ENCODE measurements at places on chromosomes 7 and 10. TPM values are rescaled to one million over a fixed set of nuclear protein-coding genes. Genes with fewer than 3 reads are reported as not detected.

DNA sequence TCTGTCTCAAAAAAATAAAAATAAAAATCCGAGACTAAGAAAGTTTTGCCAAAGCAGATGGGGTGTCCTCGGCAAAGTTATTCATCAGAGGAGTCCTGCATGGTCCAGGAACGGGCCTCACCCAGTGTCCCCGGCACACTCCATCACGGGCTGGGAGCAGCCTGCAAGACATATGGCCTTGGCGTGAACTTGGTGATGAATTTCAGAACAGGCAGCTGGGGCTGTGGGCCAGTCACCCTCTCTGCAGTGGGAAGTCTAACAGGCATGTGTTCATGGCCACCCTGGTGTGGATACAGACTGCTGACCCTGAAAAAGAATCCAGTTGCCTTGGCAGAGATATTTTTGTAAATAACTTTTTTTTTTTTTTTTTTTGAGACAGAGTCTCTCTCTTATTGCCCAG lies 34.7 kb downstream of the NPTX2 start:
- DNase-seq: no peak

The OR2A14 gene
- total RNA-seq: not detected

The SFMBT2 gene
- total RNA-seq: 18.3 TPM

The SFTPA1 gene
- not detected for total RNA-seq

The ICA1 gene
- 15.5 TPM for total RNA-seq

DNA sequence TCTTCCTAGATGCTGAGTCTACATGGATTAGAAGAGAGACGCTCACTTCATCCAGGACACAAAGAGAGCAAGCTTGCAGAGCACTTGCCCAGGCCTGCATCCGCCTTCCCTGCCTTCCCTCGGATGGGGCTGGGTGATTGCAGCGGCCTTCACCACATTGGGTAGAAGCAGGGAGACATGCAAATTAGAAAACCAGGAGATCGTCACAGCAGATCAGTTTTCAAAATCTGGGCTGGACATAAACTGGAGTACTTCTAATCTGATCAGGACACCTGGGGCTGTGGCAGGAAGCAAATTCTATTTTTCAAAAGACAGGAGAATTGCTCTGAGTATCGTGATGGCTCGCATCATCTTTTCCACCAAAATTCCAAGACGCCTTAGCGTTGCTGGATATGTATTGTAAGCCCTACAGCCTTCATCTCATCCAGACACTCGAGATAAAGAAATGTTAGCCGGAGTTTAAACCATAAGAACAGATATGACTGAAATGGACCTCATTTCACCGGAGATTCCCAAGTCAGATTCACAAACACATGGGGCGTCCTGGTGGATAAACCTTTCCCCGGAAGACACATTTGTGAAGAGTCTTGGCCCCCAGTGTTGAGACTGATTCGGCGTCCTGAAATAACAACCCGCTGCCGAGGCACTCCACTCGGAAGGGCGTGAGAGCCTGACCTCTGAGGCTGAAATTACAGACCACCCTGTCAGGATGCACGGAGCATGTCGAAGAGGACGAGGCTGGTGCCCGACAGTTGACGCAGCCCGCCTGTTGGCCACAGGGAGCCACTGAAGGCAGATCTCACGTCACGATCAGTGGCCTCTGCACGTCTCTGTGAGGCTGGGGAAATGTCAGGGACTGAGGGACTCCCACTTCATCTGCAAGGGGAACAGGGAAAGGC lies 91.2 kb upstream of the PARD3 start:
- peak; percentile 13 for DNase-seq

All from spinal cord (tissue), 10 donors.